ENCODE measurements at places on chromosomes 12 and 14.

DNA sequence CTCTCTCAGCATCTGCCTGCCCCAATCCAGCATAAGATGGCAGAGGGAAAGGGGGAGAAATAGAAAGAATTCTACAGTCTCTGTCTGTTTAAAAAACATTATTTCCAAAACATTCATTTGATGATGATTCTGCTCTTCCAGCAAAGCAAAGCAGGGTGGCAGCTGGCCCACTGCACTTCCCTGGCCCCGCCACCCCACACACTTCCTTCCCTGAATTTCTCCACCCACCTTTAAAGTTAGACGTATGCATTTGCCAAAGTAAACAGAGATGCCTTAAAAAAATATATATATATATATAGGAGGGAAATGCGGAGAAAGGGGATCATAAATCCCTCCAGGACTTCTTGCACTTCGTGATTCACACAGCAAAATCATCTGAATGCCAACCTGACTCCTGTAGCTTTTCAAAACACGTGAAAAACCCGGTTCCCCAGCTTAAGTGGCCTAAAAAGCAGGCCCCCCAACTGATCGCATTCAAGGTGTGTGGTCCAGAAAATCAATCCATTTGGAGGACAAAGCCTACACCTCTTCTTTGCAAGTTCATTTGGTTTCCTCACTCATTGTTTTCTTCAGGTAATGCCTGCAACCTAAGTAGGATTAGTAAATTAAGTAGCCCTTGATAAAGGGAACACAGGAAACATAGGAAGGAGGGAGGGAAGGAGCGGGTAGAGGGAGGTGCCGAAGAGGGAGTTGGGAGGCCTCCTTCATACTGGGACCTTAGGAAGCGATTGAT is 68.8 kb downstream of the LLPH start:
- DNase-seq, result no peak

GRCh38 chr12:130920723-130921381 is 32.9 kb upstream of the ADGRD1 start:
- no peak for DNase-seq

- no peak for DNase-seq
Measured at GRCh38 chr14:66066981-66067776, 419.0 kb upstream of the CCDC196 start.

DNA sequence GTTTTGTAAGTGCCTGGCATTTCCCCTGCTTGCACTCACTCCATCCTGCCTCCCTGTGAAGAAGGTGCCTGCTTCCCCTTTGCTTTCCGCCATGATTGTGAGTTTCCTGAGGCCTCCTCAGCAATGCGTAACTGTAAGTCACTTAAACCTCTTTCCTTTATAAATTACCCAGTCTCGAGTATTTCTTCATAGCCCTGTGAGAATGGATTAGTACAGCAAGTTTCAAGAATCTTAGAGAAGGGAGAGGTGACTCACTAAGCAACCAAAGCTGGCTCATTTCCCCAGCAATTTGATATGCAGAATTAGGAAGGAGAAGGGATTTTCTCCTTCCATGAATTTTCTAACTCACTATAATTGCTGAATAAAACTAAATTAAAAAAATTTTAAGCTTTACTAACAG is 251.0 kb upstream of the FOXG1 start:
- no peak for DNase-seq

GRCh38 chr12:15240898-15241297 is 19.7 kb upstream of the RERG start:
- no peak for DNase-seq

DNA sequence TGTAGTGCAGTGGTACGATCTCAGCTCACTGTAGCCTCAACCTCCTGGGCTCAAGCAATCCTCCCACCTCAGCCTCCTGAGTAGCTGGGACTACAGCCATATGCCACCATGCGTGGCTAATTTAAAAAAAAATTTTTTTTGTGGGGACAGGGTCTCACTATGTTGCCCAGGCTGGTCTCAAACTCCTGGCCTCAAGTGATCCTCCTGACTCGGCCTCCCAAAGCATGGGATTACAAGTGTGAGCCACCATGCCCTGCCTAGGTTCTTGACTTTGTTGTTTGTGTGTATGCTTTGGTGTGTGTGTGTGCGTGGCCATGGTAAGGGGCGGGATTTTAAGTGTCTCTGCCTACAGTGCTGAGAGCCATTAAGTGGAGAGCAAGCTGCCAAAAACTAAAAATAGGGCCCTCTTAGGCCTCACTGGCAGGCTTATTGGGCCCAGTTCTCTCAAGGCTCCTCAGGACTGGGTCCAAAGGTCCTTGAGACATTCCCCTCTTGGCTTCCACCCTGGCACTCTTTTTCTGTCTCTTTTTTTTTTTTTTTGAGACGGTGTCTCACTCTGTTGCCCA is 5.1 kb downstream of the COX14 start:
- no peak for DNase-seq

- DNase-seq, result no peak
Measured at GRCh38 chr14:88129306-88130056, 124.5 kb downstream of the GPR65 start.

GRCh38 chr14:35261774-35262173 is 30.4 kb upstream of the PSMA6 start:
- DNase-seq, result no peak

DNA sequence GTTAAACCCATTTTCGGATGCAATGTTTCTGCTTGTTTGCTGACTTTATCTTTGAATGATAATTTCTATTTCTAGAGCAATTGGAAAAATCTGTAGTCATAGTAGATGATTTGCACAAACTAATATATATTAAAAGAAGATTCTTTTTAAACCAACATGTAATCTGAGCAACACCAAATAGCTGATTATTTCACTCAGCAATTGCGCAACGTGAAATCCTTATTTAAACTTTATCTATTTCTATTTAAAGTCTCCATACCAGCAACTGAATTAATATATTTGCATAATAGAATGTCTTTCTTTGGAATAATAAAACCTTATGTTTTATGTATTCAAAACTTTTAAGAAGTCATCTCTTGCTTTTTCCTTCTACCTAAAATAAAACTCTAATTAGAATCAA is 1132.4 kb downstream of the FLRT2 start:
- no peak for DNase-seq

DNA sequence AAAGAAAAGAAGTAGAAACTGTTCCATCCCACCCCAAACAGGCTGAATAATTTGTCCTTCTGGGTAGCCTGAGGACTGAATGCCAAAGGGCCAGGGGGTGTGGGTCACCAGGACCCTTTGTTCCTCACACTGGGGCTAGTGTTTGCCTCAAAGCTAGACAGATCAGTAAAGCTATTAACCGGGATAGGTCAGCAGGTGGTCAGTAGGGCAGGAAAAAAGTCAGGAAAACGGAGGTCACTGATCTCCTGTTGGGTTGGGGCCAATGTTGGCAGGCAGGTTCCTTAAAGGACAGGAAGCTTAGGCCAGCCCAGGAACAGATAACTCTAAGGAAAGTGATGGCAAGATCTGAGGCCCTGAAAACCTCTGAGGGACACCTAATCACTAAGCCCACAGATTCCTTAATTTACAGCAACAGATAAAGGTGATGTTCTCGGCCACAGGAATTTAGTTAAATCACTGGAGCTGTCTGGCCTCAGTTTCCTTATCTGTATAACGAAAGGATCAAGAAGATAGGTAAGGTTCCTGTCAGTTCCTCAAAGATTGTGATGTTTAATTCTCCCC is 22.7 kb upstream of the TMPO start:
- DNase-seq, result no peak

- no peak for DNase-seq
Measured at GRCh38 chr12:56947633-56948456, 9.6 kb downstream of the RDH16 start.

DNA sequence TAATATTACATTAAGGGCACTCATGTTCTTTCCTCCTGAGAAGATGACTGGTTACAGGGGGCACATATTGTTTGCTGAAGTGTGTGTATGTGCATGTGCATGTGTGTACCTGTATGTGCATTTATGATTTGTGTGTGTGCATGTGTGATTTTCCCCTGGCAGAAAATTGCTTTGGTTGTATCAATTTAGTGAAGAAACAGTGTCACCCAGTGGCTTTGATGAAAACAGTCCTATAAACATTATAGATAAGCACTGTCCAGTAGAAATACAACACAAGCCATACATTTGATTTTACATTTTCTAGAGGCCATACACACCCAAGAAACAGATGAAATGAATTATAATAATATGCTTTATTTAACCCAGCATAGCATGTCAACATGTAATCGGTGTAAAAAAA is 8.6 kb downstream of the PDE3A start:
- DNase-seq, result no peak

- DNase-seq, result no peak
Measured at GRCh38 chr14:35747379-35747778, 61.7 kb downstream of the RALGAPA1 start.

DNA sequence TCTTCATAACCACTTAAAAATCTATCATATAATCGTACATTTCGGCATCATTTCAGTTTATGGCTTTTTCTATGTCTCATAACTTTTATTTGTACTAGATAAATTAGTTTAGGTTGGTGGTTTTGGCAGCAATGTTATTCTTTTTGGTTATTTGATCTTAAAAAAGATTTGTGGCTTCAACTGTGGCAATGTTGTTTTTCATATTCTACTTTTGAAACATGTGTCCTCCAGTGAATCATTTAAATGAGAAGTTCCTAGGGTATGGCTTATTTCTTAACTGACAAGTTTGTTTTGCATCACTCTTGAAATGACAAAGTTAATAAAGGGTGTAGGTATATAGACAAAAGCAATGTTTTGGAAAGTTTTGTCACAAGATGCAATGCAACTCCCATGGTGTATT is 11.1 kb upstream of the KITLG start:
- DNase-seq, result no peak

DNA sequence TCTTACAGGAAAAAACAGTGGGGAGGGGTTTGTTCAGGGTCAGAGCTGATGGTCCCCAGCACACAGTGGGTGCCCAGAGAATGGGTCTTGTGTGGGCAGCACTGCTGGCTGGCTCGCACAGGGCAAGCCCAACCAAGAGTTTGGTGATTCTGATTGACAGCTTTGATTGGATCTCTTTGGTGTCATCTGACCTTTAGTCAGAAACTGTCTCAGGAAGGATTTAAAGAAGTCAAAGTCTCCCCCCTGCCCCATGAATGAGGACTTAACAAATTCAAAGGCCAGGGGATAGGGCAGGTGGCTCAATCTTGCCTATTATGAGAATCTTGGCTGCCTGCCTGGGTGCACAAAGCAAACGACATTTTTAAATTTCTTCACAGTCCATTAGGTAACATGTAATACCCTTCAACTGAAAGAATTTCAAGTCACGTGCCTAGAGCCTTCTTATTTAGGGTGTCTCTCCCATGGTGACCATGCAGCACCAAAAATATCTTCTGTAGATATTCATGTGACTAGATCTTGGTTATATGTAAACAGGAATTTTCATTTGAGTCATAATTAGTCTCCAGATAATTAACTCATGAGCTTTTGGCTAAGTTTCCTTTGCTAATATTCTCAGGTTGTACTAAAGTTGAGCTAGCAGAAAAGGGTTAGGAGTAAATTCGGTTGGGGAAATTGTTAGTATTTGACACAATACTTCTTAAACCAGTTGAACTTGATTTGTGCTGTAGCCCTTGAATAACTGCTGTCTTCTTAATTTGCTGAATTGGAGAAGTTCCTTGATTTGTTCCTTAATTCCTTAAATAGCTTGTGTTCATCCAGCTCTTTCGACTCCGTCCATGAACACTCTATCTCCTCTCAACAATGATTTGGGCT is 54.5 kb upstream of the HECTD1 start:
- DNase-seq, result no peak

GRCh38 chr14:54711812-54712464 is 145.0 kb downstream of the SAMD4A start:
- DNase-seq, result no peak

- DNase-seq, result no peak
Measured at GRCh38 chr14:92259613-92260357, 63.2 kb upstream of the SLC24A4 start.

- DNase-seq, result no peak
Measured at GRCh38 chr14:79011091-79011919, 841.1 kb downstream of the NRXN3 start.

DNA sequence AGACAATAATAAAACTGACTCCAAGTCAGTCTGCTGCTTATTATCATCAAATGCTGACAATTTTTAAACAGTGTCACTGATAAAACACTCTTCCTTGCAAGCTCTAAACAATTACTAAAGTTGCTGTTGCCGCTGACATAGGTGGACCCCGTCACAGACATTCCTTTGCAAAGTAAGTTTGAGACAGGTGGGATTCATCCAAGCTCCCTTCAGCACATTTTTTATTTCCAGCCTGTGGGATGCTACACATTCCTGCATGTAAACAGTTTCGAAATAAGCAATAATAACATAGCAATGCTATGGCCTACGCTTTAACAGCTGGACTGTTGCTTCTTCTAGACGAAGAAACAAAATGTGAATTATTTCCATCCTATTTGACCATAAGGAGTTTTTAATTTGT is 85.4 kb upstream of the HIF1A start:
- DNase-seq, result no peak

DNA sequence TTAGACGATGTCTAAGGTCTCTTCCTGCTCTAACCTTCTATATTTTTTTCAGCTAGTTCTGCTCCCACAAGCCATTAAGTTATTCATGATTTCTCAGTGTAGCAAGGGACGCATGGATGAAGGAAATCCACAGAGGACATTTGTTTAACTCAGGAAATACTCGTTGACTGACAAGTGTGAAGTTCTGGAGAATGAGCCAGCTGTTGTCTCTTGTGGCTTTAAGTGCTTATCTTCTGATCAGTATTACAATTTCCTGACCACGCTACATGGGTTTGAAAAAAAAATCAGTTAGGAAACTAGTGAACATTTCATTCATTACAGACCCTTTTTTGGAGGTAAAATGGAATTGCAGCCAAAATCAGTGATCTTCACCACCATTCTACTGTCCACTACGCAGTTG is 53.1 kb downstream of the GUCY2C start:
- DNase-seq, result no peak

Data from NCI-H1930 (cell line).